ENCODE measurements at places on chromosomes 12 and 14. TPM values are rescaled to one million over a fixed set of nuclear protein-coding genes. Genes with fewer than 3 reads are reported as not detected.

DNA sequence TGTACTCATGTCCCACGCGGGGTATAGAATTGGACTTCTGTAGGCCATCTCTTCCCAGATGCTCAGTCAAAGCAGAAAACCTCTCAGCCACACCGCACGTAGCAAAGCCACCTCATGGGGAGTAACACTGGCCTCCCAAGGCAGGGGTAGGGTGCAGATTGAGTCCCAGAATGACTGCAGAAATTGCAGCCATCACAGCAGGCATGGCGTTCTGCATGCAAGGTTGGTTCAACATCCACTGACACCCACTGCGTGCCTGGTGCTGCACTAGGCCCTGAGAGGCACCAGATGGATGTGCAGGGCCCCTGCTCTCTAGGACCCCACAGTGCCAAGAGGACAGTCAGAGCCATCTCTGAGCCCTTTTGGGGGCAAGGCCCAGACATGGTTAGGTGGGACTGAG is 39.9 kb downstream of the RAB35 start:
- DNase-seq = no peak

ABCC9 gene
- 1.1 TPM for total RNA-seq

DNA sequence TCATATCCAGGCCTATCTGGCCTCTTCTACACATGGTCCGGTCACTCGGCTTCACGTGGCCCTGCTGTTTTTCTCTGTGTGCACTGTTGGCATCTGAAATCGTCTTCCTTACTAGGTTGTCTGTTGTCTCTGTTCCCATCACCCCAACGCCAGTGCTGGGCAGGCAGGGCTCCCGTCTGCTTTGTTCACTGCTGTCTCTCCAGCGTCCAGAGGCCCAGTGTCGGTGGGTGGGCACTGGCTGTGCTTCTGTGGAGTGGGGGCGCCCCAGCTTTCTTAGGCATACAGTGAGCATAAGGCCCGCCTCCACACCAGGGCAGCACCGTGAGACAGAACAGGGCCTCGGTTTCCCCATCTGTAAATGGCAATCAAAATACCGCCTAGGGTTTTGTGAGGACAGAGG is 153.1 kb downstream of the BCL11B start:
- DNase-seq = no peak

DNA sequence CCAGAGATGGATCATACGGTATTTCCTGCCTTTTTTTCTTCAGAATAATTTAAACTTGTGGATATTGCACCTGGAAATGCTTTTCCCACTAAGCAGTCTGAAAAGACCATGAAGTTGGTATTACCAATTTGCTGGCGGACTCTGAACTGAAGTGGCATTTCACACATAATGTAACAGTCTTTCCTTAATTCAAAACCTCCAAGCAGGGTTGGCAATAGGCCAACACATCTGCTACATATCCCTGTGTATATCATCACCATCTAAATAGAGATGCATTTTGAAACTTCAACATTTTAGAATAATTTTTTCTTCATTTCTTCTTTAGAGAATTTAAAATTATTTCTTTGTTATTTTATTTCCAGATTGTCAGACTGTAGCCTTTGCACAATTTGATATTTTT is 100.5 kb downstream of the TSPAN8 start:
- no peak for DNase-seq

BCL11B gene
- total RNA-seq = not detected

SERPINA5 gene
- 0.29 TPM for total RNA-seq

DNA sequence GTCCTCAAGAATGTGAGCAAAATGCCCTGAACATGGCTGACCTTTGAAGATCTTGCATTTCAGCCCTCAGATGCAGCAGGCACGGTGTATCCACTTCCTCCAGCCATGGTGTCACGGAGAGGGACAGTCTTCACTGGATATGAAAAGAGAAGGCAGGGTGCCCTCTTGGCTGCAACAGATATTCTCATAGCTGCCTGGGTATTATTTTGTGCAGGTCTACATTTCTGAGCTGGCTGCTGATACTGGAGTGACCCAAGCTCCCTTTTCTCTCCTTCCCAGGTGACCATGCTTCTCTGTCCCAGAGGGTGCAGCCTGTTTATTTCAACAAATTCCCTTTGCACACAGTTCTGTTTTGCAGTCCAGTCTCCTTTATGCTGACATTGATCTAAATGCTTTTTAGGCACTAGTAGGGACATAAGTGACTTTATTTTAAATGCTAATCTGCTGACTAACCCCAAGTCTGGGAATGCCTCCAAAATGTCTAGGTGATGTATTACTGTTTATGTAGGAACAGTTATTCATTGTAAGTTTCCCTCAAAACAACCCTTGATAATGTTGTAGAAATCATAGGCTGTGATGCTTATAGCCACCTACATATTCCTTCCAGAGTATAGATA is 17.4 kb upstream of the PYGL start:
- DNase-seq = peak; percentile 82

GRCh38 chr12:76997011-76997780 is 68.2 kb downstream of the E2F7 start:
- DNase-seq = no peak

- DNase-seq = no peak
Measured at GRCh38 chr12:54954801-54955200, 29.8 kb downstream of the TESPA1 start.

GRCh38 chr14:35940291-35940690 is 114.2 kb downstream of the BRMS1L start:
- no peak for DNase-seq

SLCO1B1 gene
- not detected for total RNA-seq

TSPAN19 gene
- 0.35 TPM for total RNA-seq

TTC7B gene
- total RNA-seq = 66.7 TPM

SIX1 gene
- total RNA-seq = 7.5 TPM

DNA sequence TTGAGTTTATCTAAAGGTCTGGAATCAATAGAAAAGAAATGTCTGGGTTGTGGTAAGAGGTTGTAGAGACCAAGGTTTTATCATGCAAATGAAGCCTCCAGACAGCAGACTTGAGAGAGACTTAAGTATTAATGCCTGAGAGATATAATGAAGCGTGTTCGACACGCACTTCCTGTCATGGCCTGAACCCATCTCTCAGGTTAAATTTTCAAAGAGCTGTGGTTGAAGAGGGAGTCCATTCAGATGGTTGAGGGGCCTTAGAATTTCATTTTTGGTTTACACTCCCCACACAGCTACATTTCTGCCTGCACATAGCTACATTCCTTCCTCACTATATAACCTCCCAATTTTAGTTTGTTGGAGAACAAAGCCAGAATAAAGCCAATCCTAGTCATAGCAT is 10.1 kb upstream of the CLEC12A start:
- no peak for DNase-seq

GRCh38 chr12:106429043-106429552 is 71.5 kb downstream of the POLR3B start:
- no peak for DNase-seq

PTPN11 gene
- total RNA-seq = 82.7 TPM

- no peak for DNase-seq
Measured at GRCh38 chr14:89365061-89365801, 51.8 kb downstream of the FOXN3 start.

GRCh38 chr14:91021991-91022621 is 38.3 kb downstream of the RPS6KA5 start:
- no peak for DNase-seq

- no peak for DNase-seq
Measured at GRCh38 chr12:71694099-71694820, 8.4 kb downstream of the TMEM19 start.

SCAF11 gene
- 78.1 TPM for total RNA-seq

GRCh38 chr14:57391517-57392195 is 1.3 kb downstream of the NAA30 start:
- no peak for DNase-seq

PLEKHH1 gene
- total RNA-seq = 1.8 TPM

DNA sequence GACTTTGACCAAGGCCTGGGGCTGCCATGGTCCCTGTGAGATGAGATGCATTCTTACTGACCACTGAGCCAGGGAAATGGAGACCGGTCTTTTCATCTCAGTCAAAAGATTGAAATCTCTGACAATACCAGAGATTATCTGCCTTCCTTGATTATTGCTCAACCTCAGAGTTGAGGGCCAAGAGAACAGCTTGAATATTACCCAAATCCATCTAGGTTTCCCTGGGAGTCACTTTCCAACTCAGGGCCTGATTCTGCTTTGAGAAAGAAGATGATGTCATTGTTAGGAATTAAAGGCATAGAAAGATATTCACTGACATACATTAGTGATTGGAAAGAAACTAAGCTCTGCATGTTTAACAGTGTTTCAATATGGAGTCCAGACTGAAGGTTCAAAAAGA is 515.9 kb upstream of the TBX3 start:
- DNase-seq = no peak

DNA sequence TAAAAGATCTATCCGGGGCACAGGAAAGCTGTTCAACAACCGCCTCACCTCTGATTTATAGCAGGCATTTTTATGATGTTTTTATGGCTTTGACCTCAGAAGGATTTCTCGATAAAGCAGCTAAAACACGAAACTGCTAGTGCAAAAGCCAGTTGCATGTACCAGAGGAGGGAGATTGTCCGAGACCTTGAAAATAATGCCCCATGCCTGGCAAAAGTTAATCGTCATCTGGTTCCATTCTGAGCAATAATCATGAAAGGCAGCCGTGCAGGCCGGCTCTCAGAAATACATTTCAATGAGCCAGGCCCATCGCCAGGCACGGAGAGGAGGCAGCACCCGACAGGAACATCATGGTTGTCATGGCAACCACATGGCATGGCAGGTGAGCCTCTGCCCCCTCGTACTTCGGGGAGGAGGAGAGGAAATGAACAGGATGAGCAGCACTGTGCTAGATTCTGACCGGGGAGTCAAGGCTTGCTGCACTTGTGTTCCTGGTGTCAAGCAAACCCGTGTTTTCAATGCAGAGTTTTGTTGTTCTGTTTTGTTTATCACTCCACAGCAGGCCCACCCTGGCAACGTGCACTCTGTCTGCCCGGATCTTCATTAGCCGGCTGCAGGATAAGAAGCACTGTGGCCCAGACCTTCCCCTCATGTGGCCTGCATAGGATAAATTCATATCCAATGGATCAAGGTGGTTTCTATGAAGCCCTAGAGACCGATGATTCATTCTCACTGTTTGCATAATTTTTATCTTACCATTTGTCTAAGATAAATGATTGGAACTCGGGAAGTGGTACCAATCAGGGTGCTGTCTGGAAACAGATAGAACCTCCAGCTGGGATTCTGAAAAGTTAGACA is 160.2 kb downstream of the RIMBP2 start:
- DNase-seq = no peak

DNA sequence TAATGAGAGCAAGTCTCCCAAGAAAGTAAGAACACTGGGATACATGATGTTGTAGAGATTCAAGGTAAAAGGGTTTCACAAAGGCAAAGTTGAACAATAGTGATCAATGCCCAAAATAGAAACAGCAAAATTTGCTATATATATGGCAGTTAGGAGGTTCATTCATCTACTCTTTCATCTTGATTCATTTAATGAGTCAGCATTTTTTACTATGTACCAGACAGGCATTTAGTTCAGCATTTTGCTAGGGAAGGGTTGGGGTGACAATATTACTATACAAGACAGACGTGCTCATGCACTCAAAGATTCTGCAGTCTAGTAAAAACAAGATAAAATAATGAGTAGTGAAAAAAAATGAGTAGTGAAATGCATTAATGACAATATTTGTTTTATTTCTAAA is 264.9 kb upstream of the LMO3 start:
- DNase-seq = no peak

TROAP gene
- 11.4 TPM for total RNA-seq

DNA sequence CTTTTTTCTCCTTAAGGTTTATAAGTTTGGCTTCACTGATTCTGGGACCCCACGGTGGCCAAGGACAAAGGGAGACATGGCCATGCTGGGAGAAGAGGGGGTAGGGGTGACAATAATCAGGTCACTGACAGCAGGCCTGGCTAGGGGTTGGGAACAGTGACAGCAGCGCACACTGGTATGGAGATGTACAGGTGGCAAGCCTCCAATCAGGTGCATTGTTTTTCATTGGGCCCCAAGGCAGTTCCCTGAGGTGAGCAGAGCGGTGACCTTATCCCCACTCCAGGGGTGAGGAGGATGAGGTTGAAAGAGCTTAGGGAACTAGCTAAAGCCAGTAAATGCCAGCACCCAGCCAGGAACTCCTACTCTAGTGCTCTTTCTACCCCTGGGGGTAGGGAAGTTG is 1.4 kb downstream of the SYNDIG1L start:
- no peak for DNase-seq
